ENCODE measurements at places on chromosomes 12 and 14. TPM values are rescaled to one million over a fixed set of nuclear protein-coding genes. Genes with fewer than 3 reads are reported as not detected.

STXBP6 gene
- 8.8 TPM for polyA plus RNA-seq

TGFB3 gene
- 12.0 TPM for polyA plus RNA-seq

CHST11 gene
- polyA plus RNA-seq: 8.0 TPM

CMKLR1 gene
- 4.5 TPM for polyA plus RNA-seq

PTPN6 gene
- 21.1 TPM for polyA plus RNA-seq

TCL1B gene
- polyA plus RNA-seq: 0.17 TPM

KLRC3 gene
- 0.47 TPM for polyA plus RNA-seq

PARP11 gene
- 16.5 TPM for polyA plus RNA-seq

IL26 gene
- not detected for polyA plus RNA-seq

SDR9C7 gene
- 0.11 TPM for polyA plus RNA-seq

TMEM30B gene
- polyA plus RNA-seq: 13.7 TPM

PPP4R4 gene
- 0.18 TPM for polyA plus RNA-seq

TTC9 gene
- 3.7 TPM for polyA plus RNA-seq

ALX1 gene
- 33.4 TPM for polyA plus RNA-seq

Data from right renal cortex interstitium (tissue), 3 donors.